Stimulated activated CD4-positive, alpha-beta T cell treated with anti-CD3 and anti-CD28 coated beads, Interleukin-12 subunit alpha, Interleukin-12 subunit beta, amount 100 ng/mL, for 48 hours (primary cell): ENCODE measurements at places on chromosomes 2 and 18.

DNA sequence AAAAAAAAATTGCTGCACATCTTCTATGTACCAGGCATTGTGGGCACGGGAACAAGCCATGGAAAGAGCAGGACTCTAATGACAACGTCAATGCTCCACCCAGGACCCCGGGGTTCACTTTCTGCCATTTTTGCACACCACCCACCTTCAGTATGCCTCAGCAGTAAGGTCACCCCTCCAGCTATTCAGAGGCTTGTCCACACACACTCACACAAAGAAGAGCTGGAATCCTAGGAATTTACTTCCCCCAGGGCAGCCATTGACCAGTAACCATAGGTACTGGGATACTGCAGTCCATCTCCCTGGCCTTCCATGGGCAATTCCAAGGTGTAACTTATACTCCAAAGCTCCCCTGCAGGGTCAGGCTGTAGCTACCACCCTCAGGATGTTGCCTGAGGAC is 170.8 kb downstream of the SUCLG1 start:
- DNase-seq: no peak

GRCh38 chr2:119251652-119252051 is 28.0 kb downstream of the STEAP3 start:
- DNase-seq: no peak

DNA sequence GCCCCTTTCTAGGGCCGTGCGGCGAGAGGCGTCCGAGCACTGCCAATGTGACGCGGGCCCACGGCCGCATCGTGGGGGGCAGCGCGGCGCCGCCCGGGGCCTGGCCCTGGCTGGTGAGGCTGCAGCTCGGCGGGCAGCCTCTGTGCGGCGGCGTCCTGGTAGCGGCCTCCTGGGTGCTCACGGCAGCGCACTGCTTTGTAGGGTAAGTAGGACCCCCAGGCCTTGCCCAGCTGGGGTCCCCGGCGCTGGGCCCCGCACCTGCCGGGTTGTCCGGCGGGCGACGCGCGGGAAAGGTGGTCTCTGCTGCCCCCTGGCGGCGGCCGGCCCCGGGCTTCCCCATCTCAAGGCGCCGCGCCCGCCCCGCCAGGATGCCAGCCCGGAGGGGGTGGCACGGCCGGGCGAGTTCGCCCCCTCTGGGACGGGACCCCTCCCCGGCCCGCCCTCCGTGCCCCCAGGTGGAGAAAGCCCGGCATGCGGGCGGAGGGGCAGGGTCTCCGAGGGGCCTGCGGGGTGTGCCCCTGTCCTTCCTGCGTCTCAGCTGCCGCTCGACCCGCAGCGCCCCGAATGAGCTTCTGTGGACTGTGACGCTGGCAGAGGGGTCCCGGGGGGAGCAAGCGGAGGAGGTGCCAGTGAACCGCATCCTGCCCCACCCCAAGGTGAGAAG is 1.9 kb downstream of the PRSS56 start:
- DNase-seq: peak; percentile 52

- DNase-seq: peak; percentile 45
Measured at GRCh38 chr2:174748948-174749347, 15.3 kb downstream of the CHRNA1 start.

DNA sequence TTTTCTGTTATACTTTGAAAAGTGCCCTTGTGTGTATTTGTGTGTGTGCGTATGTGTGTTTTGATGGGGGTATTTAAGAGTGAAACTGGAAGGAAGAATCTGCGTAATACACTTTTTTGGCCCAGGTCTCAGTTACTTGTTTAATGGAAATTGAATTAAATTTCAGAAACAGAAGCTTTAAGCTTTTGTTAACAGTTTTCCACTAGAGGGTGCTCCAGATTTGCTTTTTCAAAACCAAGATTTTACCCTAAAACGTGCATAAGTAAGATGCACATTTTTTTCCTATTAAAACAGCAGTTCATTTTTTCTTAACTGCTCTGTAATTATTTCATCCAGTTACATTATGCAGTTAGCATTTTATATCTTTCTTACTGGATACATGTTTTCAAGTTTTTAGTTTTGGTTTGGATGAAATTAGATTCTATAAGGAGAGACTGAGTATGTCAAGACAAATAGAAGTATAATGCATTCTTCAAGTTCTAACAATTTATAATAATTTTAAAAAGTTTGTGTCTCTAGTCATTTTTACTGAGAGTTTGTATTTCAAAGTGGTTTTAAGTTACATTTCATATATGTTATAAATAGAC is 97.2 kb downstream of the PIK3C3 start:
- no peak for DNase-seq

DNA sequence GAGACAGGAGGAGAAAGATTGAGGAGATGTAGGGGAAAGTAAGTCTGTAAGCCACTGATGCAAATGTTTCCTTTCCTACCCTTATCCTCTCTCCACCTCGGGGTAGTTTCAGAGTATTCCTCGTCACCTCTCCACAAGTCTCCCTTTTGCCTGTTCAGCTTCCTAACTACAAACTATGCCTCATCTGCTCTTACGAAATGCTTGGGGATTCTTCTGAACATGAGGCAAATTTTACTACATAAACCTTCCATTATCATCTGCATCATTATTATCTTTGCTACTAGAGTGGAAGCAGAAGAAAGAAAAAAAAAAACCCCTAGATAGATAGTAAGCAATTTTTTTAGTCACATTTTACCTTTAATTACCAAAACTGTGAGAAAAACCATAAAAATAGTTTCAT is 43.1 kb upstream of the CWC22 start:
- DNase-seq: no peak

- no peak for DNase-seq
Measured at GRCh38 chr2:239343946-239344856, 56.6 kb downstream of the HDAC4 start.

DNA sequence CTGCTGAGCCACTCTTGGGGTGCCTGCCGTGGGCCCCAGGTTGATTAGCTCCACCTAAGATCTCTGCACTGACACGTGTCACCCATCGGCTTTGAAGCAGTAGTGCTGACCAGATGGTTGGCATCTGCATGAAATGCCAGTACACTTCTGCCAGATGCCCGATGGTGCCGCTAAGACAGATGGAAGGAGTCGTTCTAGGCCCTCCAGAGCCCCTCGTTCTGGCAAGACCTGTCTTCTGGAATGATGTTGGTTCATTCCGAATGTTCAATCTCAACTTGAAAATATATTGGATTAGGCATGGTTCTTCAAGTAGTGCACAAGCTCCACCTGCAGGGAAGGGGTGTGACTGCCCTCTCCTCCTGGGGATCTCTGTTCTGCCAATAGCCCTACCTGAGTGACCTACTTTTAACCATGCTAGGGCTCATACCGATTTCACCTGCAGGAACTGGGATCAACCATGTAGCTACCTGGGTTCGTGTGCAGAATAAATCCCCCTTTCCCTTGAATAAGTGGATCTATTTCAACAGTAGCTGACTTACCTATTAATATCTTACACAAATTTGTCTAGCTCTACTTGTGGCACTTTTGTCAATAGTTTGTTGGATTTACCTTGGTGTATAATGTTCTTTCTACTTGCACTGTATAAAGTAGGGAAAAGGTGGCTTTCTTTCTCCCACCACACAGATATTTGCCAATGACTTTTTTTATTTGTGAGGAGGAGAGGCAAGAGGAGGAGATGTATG is 342.6 kb downstream of the CTNNA2 start:
- no peak for DNase-seq

- DNase-seq: no peak
Measured at GRCh38 chr2:42567364-42567763, 1.1 kb upstream of the MTA3 start.
